ENCODE measurements at places on chromosomes 6 and 20.
A peak's percentile ranks its signal among the peaks of the same experiment; 100 is the strongest.

- peaks cover 18% of the 10 kb centered on the region for H3K36me3 ChIP-seq
- peaks cover 24% of the 10 kb centered on the region for H3K4me1 ChIP-seq
- DNase-seq: no peak
These were observed 1.4 kb upstream of the MANBAL start for GRCh38 chr20:37288091-37288490.

DNA sequence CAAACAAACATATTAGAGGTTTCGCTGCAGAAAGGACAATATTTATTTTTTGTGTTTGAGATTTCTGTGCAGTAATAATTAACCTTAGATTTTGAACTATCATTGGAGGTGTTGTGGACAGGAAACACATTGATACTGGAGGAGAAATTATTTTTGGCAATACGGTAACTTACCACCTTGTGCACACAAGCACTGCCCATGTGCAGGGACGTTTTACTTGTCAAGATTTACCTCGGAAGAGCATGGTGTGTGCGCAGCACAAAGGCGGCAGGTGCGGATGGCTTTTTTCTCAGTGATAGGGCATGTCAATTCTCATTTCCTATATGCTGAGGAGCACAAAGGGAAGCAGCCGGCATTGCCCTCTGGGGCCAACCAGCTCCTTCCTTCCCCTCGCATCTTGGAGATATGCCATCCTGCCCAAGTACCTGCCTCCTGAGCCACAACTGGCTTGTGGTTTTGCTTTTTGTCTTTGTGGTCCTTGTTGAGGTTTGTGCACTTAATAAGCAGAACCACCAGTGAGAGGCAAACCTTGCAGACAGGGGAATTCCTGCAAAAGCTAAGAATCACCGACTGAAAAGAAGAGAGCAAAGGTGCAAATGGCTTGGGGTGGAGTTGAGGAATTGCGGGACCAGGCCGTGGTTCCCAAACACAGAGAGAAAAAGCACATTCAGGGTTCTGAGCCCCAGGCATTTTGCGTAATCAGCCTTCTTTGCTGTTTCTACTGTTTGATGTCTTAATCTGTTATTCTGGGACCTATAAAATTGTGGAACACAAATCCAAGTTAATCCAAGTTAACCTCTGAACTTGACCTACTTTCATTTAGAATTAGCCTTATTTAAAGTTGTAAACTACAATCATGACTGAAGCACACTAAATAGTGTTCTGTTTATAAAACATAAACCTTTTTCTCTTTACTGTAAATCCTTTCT is 21.9 kb downstream of the SAMD5 start:
- H3K4me1 ChIP-seq: peaks cover 8% of the 10 kb centered on the region
- peaks cover 24% of the 10 kb centered on the region for H3K27me3 ChIP-seq
- no peak for DNase-seq

DNA sequence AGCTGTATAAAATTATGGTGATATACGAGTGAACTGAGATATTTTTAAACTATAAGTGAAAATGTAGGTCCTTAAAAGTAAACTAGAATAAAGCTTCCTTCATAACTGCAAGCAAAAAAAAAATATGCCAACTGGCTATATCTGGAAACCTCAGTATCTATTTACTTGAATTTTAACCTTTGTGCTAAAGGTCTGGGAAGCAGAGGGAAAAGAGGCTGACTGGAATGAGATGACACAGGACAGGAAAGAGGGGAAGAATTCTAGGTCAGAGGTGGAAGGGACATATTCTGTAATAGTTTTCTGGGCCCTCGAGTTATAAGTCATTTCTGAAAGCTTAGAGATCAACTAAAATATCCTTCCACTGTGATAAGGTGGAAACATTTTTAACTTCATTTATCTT is 46.8 kb downstream of the AIG1 start:
- H3K27ac ChIP-seq: no peak overlapping the region
- H3K36me3 ChIP-seq: no peaks in the 10 kb centered on the region
- no peak for DNase-seq

- peaks cover under 1% of the 10 kb centered on the region for H3K36me3 ChIP-seq
- no peak overlapping the region for H3K27ac ChIP-seq
- peaks cover 38% of the 10 kb centered on the region for H3K4me1 ChIP-seq
These were observed 144.1 kb upstream of the BACH2 start for GRCh38 chr6:90440586-90441283.

GRCh38 chr6:97128507-97128906 is 154.5 kb downstream of the MMS22L start:
- no peak overlapping the region for H3K4me3 ChIP-seq
- no peaks in the 10 kb centered on the region for H3K4me1 ChIP-seq
- H3K27me3 ChIP-seq: no peaks in the 10 kb centered on the region
- no peak for DNase-seq
- no peak overlapping the region for H3K27ac ChIP-seq

DNA sequence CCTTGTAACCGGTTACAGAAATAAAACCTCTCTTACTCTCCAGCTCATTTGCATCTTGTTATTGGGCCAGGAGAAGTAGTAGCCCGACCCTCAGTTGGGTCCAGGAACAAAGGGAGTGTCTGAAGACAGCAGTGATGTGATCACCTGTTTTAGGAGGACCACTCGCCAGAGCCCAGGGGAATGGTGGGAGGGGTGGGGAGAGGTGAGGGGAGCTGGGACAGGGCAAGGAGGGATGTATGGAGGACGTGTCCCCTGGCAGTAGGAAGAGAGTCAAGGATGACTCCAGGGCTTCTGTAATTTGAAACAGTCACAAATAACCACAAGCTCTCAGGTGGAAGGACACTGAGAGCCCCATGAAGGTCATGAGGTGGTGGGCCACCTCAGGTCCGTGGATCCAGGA is 1.4 kb upstream of the PCMTD2 start:
- no peak for DNase-seq
- peaks cover 36% of the 10 kb centered on the region for H3K4me1 ChIP-seq
- H3K36me3 ChIP-seq: peaks cover 3% of the 10 kb centered on the region
- H3K27ac ChIP-seq: peak overlapping the region; percentile 87
- peak overlapping the region; percentile 80 for H3K4me3 ChIP-seq
